Lung (tissue), 17 donors: ENCODE measurements at places on chromosomes 2 and 18. TPM values are rescaled to one million over a fixed set of nuclear protein-coding genes. Genes with fewer than 3 reads are reported as not detected.

Gene TMEM237
- total RNA-seq: 15.4 TPM

Gene DOK1
- 17.7 TPM for total RNA-seq

Gene ANTXR1
- total RNA-seq: 54.1 TPM

Gene TUBB8B
- total RNA-seq: not detected

Gene GAL3ST2
- not detected for total RNA-seq

Gene SLC9A4
- total RNA-seq: not detected

Gene SKA1
- 0.49 TPM for total RNA-seq

Gene CNDP1
- not detected for total RNA-seq

Gene CYP27A1
- 38.3 TPM for total RNA-seq

Gene PROKR1
- total RNA-seq: not detected

Gene SRD5A2
- 2.9 TPM for total RNA-seq

Gene APCDD1
- total RNA-seq: 77.4 TPM

- peaks cover 20% of the 10 kb centered on the region for H3K4me1 ChIP-seq
- H3K4me3 ChIP-seq: no peak overlapping the region
- no peaks in the 10 kb centered on the region for H3K36me3 ChIP-seq
- peak; percentile 79 for DNase-seq
Observed at GRCh38 chr2:142586693-142587580, 290.5 kb upstream of the KYNU start.

DNA sequence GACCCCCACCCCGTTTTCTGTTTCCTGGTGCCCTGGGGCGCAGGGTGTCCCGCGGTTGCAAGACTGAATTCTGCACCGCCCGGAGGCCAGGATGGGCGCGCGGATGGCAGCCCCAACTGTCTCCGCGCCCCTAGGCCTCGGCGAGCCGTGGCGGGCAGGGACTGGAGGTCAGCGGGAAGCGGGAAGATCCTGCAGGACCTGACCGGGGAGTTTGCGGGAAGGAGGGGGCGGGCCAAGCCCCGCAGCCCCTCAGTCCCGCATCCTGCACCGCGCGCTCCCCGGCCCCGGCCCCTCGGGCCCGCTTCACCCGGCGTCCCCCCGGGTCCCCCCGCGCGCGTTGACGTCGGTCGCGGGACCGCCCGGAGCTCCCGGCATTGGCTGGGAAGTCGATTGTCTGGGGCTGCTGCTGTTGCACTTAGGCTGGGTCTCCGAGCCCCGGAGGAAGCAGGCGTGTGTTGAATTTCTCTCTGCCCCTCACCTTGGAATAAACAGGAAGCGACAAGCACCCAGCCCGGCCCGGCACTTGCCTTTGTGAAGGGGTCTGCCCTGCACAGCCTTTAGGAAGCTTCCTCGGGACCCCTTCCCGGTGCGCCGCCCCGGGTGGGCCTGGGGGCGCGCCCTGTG is at the start of gene LDLRAD4:
Gene LDLRAD4 (plus strand): TSS at position 393 of the 624 bp plus-strand sequence.
- DNase-seq: peak; percentile 79
- H3K27me3 ChIP-seq: no peaks in the 10 kb centered on the region
- peak within 1 kb of the TSS; percentile 60 for H3K4me3 ChIP-seq
- H3K36me3 ChIP-seq: no peaks in the 10 kb centered on the region
- peak within 1 kb of the TSS; percentile 65 for H3K27ac ChIP-seq

DNA sequence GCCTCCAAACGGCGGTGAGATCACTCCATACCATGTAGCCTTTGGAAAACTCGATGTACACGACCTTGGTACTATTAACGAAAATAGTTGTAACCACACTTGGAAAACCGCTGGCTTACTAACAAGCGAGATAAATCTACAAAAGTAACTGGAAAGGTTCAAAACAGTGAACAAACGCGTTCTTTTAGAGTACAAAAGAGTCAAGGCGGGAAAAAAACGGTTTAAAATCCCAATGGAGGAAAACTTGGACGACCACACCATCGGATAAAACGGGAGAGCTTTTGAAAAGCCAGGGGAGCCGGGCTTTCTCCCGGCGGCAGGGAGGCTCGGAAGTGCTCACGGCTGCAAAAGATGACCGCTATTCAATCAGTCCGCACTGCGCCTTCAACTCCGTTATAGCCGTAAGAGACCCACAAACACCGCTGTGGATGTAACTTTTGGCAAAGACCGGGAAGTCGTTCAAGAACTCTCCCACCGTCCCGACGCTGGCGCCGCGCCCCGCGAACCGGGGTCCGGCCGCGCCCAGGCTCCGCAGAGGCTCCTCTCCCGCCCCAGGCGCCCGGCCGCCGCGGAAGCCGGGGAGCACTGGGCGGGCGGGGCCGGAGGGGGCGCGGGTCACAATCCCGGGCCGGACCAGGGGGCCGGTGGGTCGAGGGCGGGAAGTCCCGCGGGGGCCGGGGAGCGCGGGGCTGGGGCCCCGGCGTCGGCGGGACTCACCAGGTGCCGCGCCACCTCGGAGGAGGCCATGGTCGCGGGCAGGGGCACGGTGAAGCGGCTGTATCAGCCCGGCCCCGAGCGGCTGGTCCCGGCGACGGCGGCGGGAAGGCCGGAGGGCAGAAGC is 465 bp downstream of the SEPTIN10 start:
- peak overlapping the region; percentile 69 for H3K4me3 ChIP-seq
- H3K27ac ChIP-seq: peak overlapping the region; percentile 100
- H3K4me1 ChIP-seq: peaks cover 11% of the 10 kb centered on the region
- H3K27me3 ChIP-seq: no peaks in the 10 kb centered on the region
- DNase-seq: peak; percentile 69

GRCh38 chr18:22822024-22822423 is 111.1 kb upstream of the RBBP8 start:
- no peak overlapping the region for H3K4me3 ChIP-seq
- no peaks in the 10 kb centered on the region for H3K27me3 ChIP-seq
- no peak for DNase-seq
- no peak overlapping the region for H3K27ac ChIP-seq

DNA sequence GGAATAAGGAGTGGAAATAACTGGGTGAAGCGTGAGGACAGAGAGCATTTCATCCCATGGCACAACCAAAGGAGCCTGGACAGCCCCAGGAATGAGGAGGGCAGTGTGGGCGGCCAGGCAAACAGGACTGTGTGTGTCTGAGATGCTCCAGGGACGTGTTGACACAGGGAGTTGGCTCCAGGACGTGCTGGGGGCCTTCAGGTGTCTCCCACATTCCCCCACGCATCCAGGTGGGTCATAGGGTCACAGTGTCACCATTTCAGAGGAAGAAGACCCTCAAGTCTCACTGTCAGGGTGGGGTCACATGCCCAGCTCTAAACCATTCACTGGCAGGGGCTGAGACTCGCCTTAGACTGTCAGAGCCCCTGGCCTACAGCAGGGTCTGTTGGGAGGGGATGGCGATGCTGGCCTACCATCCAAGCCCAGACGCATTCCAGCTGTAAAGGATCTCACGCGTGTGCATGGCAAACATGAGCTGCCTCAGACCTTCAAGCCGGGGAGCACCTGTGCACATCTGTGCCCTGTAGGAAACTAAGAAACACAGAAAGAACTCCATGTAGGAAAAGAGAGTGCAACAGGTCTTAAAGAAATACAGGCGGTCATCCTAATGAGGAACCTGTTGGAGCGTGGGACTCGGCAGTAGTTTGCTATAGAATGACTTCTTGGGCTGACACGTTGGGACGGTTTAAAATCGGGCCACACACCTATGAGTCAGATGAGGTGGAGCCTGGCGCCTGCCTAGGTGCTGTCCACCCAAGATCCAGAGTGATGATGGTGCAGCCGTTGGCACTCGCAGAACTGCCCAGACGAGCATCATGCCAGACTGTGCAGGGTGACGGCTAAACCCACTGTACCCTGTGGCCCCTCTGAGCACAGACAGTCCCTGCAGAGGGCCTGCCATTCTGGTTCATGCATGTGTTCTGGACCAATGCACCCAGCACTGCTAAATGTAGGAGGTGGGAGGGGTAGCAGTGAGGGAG is 17.3 kb downstream of the PARD6G start:
- no peaks in the 10 kb centered on the region for H3K27me3 ChIP-seq
- no peak overlapping the region for H3K27ac ChIP-seq
- H3K4me1 ChIP-seq: no peaks in the 10 kb centered on the region
- H3K4me3 ChIP-seq: no peak overlapping the region

DNA sequence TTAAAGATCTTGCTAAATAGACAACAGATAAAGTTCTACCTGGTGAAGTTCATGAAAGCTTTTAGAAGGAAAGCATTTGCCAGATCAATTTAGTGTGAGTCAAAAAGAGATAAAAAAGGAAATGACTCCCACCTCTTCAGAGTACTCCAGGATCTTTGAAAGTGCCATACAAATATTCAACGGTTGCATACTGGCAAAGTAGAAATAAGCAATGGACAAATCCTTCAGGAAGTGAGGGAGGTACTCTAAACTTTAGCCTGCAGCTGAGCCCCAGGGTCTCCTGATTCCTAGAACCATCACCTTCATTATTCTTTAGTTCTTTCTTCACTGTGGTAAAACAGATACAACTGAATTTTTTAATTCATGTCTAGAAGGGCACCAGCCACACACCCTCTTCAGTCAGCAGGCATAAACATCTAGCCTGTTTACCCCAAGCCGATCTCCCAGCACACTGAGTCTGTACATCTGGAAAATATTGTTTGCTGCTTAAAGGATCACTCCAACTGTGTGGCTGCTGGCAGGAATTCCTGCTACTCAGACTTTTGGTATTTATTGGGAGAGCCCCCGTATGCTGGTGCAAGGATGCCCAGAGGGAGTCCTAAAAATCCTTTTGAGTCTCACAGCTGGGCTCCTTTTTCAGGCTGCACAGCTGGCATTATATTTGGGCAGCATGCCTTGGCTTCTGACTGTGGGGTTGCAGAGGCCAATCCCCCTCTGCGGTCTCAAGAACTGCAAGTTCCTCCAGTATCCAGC is 72.3 kb upstream of the SESTD1 start:
- DNase-seq: peak; percentile 13
- peaks cover 2% of the 10 kb centered on the region for H3K4me1 ChIP-seq
- no peaks in the 10 kb centered on the region for H3K27me3 ChIP-seq
- H3K36me3 ChIP-seq: no peaks in the 10 kb centered on the region
- no peak overlapping the region for H3K27ac ChIP-seq

- no peaks in the 10 kb centered on the region for H3K36me3 ChIP-seq
- no peaks in the 10 kb centered on the region for H3K4me1 ChIP-seq
- no peak overlapping the region for H3K27ac ChIP-seq
- H3K4me3 ChIP-seq: no peak overlapping the region
Observed at GRCh38 chr2:79552653-79553052, 39.8 kb downstream of the CTNNA2 start.

DNA sequence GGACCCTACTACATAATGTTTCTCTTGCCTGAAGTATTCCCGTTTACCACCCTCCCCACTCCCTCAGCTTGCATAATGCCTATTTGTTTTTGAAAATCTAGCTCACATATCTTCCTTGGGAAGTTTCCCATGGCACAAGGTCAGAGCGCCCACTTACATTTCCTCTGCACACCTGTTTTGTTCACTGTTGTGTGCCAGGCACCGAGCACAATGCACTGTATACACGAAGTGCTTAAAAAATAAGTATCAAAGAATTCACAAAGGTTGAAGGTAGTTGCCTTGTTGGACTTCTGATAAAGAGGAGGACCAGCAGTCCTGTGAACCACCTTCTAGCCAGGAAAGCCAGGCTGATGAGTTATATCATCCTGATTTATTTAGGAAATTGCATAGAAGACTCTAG is 16.8 kb upstream of the RHOB start:
- no peak overlapping the region for H3K4me3 ChIP-seq
- peaks cover under 1% of the 10 kb centered on the region for H3K4me1 ChIP-seq
- no peaks in the 10 kb centered on the region for H3K36me3 ChIP-seq
- H3K27me3 ChIP-seq: no peaks in the 10 kb centered on the region
- peak overlapping the region; percentile 6 for H3K27ac ChIP-seq
- DNase-seq: no peak

DNA sequence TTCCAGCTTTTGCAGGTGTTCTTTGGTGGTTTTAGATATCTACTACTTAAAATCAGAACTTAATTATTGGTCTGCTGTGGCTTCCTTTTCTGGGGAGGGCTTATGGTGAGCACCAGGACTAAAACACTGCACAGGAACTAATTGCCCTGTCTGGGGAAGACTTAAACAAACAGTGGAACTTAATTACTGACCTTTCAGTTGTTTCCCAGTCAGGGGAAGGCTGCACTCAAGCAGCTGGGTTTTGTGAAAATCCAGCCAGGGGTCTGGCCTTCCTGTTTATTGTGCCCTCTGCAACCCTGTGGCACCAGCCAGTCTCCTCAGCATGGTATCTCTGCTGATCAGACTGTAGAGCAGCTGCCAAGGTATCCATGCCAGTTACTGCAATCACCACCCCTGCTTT is 398.2 kb downstream of the ADCYAP1 start:
- no peaks in the 10 kb centered on the region for H3K36me3 ChIP-seq
- DNase-seq: no peak
- no peak overlapping the region for H3K4me3 ChIP-seq
- no peaks in the 10 kb centered on the region for H3K27me3 ChIP-seq
- H3K4me1 ChIP-seq: no peaks in the 10 kb centered on the region
- no peak overlapping the region for H3K27ac ChIP-seq

- no peak overlapping the region for H3K27ac ChIP-seq
- DNase-seq: no peak
- H3K4me3 ChIP-seq: no peak overlapping the region
- H3K4me1 ChIP-seq: peaks cover 5% of the 10 kb centered on the region
Observed at GRCh38 chr2:72211350-72211749, 63.7 kb upstream of the CYP26B1 start.

- H3K4me3 ChIP-seq: no peak overlapping the region
- peaks cover 2% of the 10 kb centered on the region for H3K4me1 ChIP-seq
- no peak for DNase-seq
- H3K27me3 ChIP-seq: no peaks in the 10 kb centered on the region
- H3K27ac ChIP-seq: no peak overlapping the region
Observed at GRCh38 chr2:64541547-64541946, 17.4 kb downstream of the AFTPH start.

DNA sequence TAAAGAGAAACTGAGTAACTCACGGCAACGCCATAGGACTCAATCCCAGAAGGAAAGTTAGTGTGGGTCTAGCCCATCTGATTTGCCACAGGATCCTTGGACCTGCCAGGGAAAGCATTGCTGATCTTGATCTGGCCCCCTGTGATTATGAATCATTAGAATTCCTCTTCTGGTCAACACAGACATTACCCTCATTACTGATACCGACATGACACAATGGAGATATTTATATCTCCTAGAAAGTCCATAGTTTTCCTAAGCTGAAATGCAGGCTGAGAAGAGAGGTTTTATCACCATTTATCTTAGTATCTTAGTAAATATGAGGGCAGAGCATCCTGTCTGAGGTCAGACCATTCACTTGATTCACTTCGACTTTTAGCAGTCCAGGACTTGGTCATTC is 75.5 kb upstream of the CCDC68 start:
- DNase-seq: no peak
- H3K27ac ChIP-seq: no peak overlapping the region
- no peaks in the 10 kb centered on the region for H3K27me3 ChIP-seq
- no peaks in the 10 kb centered on the region for H3K36me3 ChIP-seq
- H3K4me3 ChIP-seq: no peak overlapping the region
- no peaks in the 10 kb centered on the region for H3K4me1 ChIP-seq

GRCh38 chr2:176642074-176642473 is 372.8 kb downstream of the MTX2 start:
- H3K4me3 ChIP-seq: no peak overlapping the region
- H3K36me3 ChIP-seq: no peaks in the 10 kb centered on the region
- DNase-seq: no peak
- H3K27ac ChIP-seq: no peak overlapping the region
- peaks cover 64% of the 10 kb centered on the region for H3K27me3 ChIP-seq

DNA sequence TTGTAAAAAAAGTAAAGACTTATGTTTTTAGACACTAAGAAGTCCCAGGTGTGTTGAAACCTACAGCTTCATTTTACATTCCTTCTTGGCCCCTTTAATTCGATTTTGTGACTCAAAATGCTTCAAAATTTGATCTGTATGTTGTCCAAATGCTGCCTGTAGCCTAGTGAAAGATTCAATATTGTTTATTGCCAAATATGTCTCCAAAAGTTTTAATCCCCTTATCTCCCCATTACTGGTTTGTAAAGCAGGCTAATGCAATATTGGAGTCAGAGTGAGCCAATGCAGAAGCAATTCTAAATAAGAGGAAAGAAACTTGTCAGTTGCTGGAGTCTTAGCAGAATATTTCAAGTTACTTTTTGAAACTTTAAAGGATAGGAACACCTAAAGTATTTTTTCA is 287.0 kb upstream of the ZC3H15 start:
- H3K4me3 ChIP-seq: no peak overlapping the region
- H3K27ac ChIP-seq: no peak overlapping the region
- no peaks in the 10 kb centered on the region for H3K27me3 ChIP-seq
